Endothelial cell of coronary artery (primary cell): ENCODE measurements at places on chromosomes 11 and 22. TPM values are rescaled to one million over a fixed set of nuclear protein-coding genes. Genes with fewer than 3 reads are reported as not detected.

KIRREL3 gene
- total RNA-seq: not detected in 2 replicates

KMT2A gene
- total RNA-seq: 19.8 and 27.7 TPM in 2 replicates

KRTAP5-11 gene
- not detected in 2 replicates for total RNA-seq

MMP12 gene
- total RNA-seq: 0.28 TPM in 1 of 2 replicates, not detected in the other

FGF4 gene
- not detected in 2 replicates for total RNA-seq

CD82 gene
- 23.8 and 27.2 TPM in 2 replicates for total RNA-seq

OVOL1 gene
- not detected in 2 replicates for total RNA-seq

FOLR2 gene
- total RNA-seq: not detected in 2 replicates

KCNK4 gene
- total RNA-seq: not detected in 2 replicates

CBL gene
- total RNA-seq: 10.8 and 13.6 TPM in 2 replicates

UCP2 gene
- total RNA-seq: 0.28 and 0.63 TPM in 2 replicates

VWCE gene
- total RNA-seq: 1.9 and 4.1 TPM in 2 replicates

CFAP300 gene
- 0.36 and 0.47 TPM in 2 replicates for total RNA-seq

TUB gene
- 2.3 and 3.2 TPM in 2 replicates for total RNA-seq

FIBIN gene
- total RNA-seq: 0.47 TPM in 1 of 2 replicates, not detected in the other

FZD4 gene
- total RNA-seq: 110 and 119 TPM in 2 replicates

CHCHD10 gene
- total RNA-seq: 4.3 and 8.4 TPM in 2 replicates

KIF18A gene
- total RNA-seq: 8.9 and 15.4 TPM in 2 replicates

PHOX2A gene
- not detected in 2 replicates for total RNA-seq

CENPM gene
- total RNA-seq: 9.2 and 22.0 TPM in 2 replicates

HTR3A gene
- total RNA-seq: not detected in 2 replicates

ZPR1 gene
- total RNA-seq: 39.2 and 47.4 TPM in 2 replicates

UBTFL1 gene
- not detected in 2 replicates for total RNA-seq

RASD2 gene
- under 0.01 TPM in 1 of 2 replicates, not detected in the other for total RNA-seq

OR52A1 gene
- total RNA-seq: not detected in 2 replicates

DDI1 gene
- not detected in 2 replicates for total RNA-seq

TMEM191B gene
- 0.36 and 0.47 TPM in 2 replicates for total RNA-seq

PRDM11 gene
- total RNA-seq: 5.7 and 6.3 TPM in 2 replicates

FGF3 gene
- total RNA-seq: not detected in 2 replicates

FUT4 gene
- 3.0 and 4.1 TPM in 2 replicates for total RNA-seq

API5 gene
- 70.6 and 79.3 TPM in 2 replicates for total RNA-seq

MAJIN gene
- total RNA-seq: not detected in 2 replicates

MTFP1 gene
- total RNA-seq: 31.8 and 32.6 TPM in 2 replicates

HPX gene
- total RNA-seq: 0.28 and 0.36 TPM in 2 replicates

C22orf15 gene
- 0.63 TPM in 1 of 2 replicates, not detected in the other for total RNA-seq
